ENCODE measurements at places on chromosomes 3 and 15. TPM values are rescaled to one million over a fixed set of nuclear protein-coding genes. Genes with fewer than 3 reads are reported as not detected.

GRCh38 chr3:51712038-51712420, 5.2 kb downstream of the GRM2 start:
- H3K36me3 ChIP-seq, result no peaks in the 10 kb centered on the region
- H3K4me1 ChIP-seq, result no peaks in the 10 kb centered on the region
- no peaks in the 10 kb centered on the region for H3K27me3 ChIP-seq
- no peak overlapping the region for H3K27ac ChIP-seq
- no peak for DNase-seq

DNA sequence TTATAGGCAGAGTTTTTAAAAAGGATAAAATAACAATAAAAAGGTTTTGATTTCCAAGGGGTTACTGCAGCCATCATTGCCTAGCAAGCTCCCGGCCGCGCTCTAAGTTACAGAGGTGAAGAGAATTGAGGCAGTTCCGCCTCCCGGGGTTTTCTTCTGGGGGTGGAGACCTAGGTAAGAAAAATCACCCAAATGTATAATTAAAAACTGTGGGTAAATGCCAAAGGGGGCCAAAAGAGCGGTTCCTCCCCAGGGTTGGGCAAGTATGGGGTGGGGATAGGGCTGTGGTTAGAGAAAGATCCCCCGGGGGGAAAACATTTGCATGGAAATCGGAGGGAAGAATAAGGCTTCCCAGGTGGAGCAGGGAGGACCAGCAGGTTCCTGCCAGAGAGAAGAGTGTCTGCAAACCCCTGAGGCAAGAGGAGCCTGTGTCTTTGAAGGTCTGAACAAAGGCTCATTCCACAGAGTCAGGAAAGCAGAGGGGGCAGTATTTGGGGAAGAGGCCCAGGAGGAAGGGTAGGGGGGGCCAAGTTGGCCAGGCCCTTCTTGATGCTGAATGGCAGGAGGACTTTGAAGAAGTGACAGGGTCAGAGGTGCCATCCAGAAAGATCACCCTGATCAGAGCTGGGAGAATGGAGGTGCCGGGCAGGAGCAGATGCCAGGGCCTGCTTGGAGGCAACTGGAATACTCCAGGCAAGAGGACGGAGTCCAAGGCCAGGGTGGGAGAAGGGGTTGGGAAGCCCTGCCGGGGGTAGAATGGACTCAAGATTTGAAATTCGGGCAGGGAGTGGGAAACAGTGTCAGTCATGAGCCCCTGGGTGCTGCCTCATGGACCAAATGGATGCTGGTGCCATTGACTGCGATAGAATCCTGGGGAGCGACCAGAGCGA, 152.9 kb upstream of the RGMA start:
- no peaks in the 10 kb centered on the region for H3K27me3 ChIP-seq
- H3K27ac ChIP-seq, result no peak overlapping the region
- H3K36me3 ChIP-seq, result no peaks in the 10 kb centered on the region
- H3K4me1 ChIP-seq, result no peaks in the 10 kb centered on the region

- no peak overlapping the region for H3K27ac ChIP-seq
- no peak for DNase-seq
- no peaks in the 10 kb centered on the region for H3K27me3 ChIP-seq
- H3K36me3 ChIP-seq, result no peaks in the 10 kb centered on the region
These were observed 208.3 kb downstream of the ULK4 start for GRCh38 chr3:41753651-41754050.

DNA sequence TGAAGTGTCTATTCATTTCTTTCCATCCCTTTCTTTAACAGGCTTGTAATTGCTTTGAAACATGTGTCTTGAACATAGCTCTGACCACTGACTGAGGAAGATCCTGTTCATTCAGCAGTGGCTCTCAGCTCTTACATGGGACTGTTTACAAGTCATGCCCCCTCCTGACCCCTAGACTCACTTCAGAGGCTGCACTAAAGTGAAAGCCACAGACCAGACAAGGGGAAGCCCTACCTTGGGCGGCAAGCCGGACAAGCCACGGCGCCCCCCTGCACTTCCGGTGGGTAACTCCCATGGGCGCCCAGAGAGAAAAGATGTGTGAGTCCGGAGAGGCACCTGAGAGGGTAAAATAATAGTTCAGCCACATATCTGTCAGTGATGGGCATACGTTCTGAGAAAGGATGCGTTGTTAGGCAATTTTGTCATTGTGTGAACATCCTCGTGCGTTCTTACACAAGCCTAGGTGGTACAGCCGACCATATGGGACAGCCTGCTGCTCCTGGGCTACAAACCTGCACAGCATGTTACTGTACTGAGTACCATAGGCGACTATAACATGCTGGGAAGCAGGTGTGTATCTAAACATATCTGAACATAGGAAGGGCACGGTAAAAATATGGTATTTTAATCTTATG, 116.2 kb downstream of the CHSY1 start:
- no peaks in the 10 kb centered on the region for H3K4me1 ChIP-seq
- H3K36me3 ChIP-seq, result no peaks in the 10 kb centered on the region
- DNase-seq, result no peak
- H3K27ac ChIP-seq, result no peak overlapping the region

GRCh38 chr3:69051756-69052471, at the start of gene TMF1:
TMF1 (minus strand) TSS chr3:69052333; CDS start chr3:69052086, 247 bp downstream.
- H3K4me1 ChIP-seq, result peaks cover 23% of the 10 kb centered on the region
- peak within 1 kb of the TSS; percentile 99 for H3K27ac ChIP-seq
- H3K36me3 ChIP-seq, result peaks cover 12% of the 10 kb centered on the region
- no peaks in the 10 kb centered on the region for H3K27me3 ChIP-seq
- peak; percentile 97 for DNase-seq

- no peak overlapping the region for H3K27ac ChIP-seq
- no peaks in the 10 kb centered on the region for H3K27me3 ChIP-seq
- no peak for DNase-seq
- H3K4me1 ChIP-seq, result no peaks in the 10 kb centered on the region
These were observed 37.9 kb downstream of the TJP1 start for GRCh38 chr15:29784413-29784812.

The CRABP1 gene
- total RNA-seq, result 14.5 TPM

The MDFIC2 gene
- total RNA-seq, result not detected

The IQCF5 gene
- not detected for total RNA-seq
